ENCODE measurements at places on chromosomes 6 and 20.

- DNase-seq, result no peak
Observed at GRCh38 chr6:128963561-128963960, 80.6 kb downstream of the LAMA2 start.

DNA sequence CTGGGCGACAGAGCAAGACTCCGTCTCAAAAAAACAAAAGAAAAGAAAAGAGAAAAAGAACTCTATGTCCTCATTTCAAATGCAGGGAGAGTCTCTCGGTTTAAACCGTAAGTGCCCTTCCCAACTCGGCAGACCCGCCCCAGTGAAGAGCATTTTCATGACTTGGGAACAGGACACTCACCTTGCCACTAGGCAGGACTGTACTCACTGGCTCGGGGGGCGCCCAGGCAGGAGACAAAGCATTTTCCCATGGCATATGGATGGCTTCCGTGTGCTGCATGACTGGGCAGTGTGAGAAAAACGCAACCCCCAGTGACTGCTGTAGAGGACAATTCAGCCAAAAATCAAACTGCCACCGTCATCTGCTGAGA is 23.7 kb upstream of the MRGBP start:
- no peak for DNase-seq

DNA sequence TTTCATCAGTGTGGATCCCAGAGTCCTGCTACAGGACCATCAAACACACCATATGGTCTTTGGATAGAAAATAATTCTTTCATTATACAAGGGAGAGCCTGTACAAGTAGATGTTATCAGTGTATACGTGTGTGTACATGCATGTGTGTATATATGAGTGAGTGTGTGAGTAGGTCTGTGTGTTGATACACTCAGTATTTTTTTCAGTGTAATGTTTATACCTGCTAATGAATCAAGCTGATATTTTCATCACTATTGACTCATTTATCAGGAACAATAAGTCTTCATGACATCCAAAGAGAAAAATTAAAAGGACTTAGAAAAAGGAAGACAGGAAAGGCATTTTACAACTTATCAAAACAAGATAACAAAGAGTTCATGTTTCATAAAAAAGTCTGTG is 66.5 kb downstream of the EPM2A start:
- DNase-seq, result no peak

DNA sequence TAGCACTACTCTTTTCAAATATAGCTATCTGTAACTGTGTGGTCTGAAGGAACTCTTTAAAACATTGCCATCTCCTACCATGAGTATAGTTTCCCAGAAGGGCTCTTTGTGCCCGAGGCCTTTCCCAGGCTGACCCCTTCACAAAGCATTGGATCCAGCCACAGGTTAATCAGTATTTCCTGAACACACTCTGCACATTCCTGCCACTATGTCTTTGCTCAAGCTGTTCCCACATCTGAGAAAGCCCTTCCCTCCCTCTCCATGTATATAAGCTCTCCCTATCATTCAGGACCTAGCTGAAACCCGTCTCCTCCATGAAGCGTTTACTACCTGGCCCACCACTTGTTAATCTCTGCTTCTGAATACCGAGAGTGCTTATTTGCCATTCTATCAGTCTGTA is 47.8 kb upstream of the PKHD1 start:
- DNase-seq, result no peak

DNA sequence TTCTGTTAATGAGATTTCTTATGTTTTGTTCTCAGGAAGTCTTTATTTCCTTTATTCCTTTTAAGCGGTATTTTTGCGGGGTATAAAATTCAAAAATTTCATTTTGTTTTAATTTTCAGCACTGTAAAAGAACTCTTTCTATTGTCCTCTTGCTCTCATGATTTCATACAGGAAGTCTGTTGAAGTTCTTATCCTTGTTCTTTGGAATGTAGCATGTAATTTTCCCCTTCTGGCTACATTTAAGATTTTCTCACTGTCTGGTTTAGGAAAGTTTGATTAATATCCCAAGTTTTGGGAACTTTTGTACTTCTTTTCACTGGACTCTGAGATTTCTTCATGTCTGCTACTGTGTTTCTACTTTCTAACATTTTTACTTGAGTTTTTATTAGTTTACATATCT is 581.4 kb upstream of the GJE1 start:
- no peak for DNase-seq

DNA sequence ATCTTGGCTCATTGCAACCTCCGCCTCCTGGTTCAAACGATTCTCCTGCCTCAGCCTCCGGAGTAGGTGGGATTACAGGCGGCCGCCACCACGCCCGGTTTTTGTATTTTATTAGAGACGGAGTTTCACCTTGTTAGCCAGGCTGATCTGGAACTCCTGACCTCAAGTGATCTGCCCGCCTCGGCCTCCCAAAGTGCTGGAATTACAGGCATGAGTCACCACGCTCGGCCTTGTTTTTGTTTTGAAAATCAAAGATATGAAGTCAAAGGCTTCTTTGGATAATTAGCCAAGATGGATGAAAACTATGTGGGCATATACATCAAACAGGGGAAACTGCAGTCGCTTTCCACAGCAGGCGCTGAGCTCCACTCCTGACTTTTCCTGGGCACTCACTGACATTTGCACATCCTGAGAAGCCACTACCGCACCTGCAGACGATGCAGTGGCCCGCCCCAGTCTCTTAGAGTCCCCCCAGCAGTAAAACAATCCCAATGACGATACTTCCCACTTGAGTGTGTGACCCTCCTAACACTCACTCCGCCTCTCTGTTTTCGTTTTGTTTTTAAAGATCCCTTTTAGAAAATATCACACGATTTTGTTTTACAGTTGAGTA is 44.1 kb downstream of the GJA1 start:
- DNase-seq, result no peak

GRCh38 chr6:40881501-40881900 is 157.5 kb downstream of the UNC5CL start:
- DNase-seq, result no peak

DNA sequence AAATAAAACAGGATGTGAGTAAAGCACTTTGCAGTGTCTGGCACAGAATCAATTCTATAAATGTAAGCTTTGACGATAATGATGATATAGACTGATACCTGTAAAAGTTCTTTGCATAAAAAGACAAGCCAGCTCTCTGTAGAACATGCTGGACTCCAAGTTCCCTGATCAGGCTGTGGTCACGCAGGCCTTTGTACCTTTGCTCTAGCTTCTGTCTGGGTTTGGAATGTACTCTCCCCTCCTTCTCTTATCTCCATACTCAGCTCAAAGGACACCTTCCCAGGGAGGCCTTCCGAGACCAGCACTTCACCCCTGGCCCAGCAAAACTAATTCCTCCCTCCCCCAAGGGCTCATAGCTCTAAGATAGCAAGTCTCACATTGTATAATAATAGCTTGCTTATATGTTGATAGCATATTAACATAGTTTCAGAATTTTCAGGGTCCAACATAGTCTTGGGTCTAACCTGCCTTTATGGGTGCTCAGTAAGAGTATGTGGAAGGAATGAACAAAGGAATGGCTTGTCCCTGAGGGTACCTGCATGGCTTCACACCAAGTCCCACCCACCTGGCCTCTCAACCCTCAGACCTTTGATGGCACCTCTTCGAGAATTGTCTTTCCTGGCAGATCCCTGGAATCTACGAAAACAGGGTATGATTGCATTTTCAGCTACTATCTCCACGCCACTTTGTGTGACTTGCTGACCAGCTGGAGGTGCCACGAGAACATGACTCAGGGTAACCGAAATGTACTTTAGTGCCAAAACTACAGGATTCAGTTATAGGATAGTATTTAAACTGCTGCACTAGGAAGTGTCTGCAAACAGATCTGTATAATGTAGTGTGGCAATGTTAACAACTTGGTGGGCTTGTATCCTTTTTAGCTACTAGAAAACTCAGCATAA is 41.7 kb upstream of the PIM1 start:
- DNase-seq, result no peak

DNA sequence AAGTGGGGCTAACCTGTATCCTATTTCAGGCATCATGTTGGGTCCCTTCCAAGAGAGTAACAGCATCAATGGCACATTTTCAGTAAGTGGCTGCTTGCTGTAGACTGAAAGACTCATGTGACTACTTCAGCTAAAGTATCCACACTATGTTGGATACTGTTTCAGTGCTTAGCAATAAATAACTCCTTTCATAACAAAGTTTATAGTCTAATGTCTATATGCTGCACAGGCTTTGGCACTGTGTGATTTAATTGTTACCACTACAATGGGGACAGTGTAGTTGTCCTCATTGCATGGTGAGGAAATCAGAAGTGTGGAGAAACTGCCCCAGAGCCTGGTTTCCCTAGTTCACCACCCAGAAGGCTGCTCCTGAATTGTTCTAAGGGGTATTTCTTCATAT is 318.0 kb upstream of the PTCHD4 start:
- no peak for DNase-seq

- no peak for DNase-seq
Observed at GRCh38 chr6:120632975-120633374, 701.3 kb downstream of the TBC1D32 start.

DNA sequence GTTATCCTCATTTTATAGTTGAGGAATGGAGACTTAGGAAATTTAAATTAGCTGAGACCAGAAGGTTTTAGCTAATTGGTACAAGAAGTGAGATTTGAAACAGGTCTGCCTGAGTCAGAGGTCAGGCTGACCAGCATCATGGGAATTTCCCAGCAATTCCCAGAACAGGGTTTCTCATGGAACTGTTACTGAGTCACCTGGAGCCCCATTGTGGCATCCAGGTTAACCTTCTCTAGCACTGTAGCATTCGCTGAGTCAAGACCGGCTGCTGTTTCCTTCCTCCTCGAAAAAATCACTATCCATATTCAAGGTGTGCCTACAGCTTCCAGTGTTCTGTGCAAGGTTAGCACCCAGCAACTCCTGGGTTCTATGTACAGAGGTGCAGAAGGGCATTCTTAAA is 238.0 kb upstream of the MAN1A1 start:
- DNase-seq, result no peak

DNA sequence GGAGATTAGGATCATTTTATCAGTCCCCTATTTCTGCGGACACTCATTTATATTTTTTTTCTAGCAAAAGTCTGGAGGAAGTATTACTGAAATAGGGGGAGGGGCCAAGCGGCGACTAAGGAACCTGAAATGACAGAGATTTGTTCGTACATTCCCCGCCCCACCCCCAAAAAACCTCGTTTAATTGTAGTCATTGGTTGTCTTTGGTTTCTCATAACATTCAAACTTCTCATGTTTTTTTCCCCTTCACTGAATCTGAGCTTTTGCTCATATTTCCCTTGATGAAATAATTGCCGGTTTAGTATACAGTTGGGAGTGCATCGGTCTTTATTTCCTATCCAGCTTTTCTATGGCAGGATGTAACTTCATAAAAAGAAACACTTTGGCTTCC is 768 bp upstream of the FYN start:
- DNase-seq, result no peak

DNA sequence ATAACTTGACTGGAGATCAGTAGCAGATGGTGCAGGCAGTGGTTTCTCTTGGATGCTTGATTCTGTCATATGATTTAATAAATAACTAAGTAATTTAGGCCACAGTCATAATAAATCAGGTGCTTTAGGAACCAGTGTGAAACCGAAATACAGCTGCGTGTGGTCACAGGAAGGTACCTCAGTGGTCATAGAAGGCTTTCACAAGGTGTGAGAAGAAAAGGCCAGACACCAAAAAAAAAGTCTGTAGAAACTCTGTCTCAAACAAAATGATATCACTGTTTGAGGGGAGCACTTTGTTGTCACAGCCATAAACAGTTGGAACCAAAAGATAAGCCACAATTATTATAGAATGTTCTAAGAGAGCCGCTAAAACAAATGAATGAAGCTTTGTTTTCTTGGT is 56.5 kb downstream of the ARMC2 start:
- DNase-seq, result no peak

GRCh38 chr6:38720295-38720694 is 5.2 kb downstream of the DNAH8 start:
- no peak for DNase-seq

GRCh38 chr6:24329022-24329421 is 28.8 kb downstream of the DCDC2 start:
- no peak for DNase-seq

- no peak for DNase-seq
Observed at GRCh38 chr20:41411391-41411847, 44.8 kb upstream of the EMILIN3 start.

GRCh38 chr6:78500299-78501089 is 366.9 kb upstream of the IRAK1BP1 start:
- DNase-seq, result no peak

GRCh38 chr6:118285791-118286190 is 262.3 kb upstream of the PLN start:
- no peak for DNase-seq

DNA sequence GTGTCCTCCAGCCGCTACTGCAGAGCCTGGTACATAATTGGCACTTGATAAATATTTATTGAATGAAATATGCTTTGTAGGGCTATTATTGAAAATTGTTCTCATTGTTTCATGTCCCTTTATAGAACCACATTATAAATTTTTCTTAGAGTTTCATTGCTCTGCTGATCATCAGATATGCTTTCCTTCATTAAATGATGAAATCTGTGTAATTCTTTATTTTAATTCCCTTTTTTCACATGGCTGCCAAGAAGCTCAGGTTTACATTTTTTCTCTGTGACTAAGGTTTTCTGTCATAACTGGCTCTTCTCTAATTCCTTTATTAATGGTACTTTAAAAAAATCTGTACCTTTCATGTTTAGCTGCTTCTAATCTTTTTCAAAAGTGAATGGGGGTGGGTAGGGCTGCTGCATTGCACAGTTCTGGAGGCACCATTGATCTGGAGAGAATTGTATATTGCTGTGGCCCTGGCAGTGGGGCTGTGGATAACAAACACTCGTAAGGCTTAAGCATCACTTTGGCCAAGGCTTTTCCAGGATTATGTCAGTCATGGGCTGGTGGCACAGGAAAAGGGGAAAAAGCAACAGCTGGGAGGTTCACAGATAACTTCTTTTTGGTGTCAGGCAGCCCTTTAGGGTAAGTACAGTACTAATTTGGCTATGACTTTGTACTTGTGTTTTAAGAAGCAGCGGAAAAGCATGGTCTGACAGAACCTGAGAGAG is 43.8 kb downstream of the ARFGEF2 start:
- no peak for DNase-seq

All from stimulated activated CD8-positive, alpha-beta memory T cell treated with anti-CD3 and anti-CD28 coated beads, Interleukin-12 subunit alpha, Interleukin-12 subunit beta, amount 100 ng/mL, for 4 hours (primary cell).